Cortex of kidney (tissue), 1 donor: ENCODE measurements at places on chromosomes 3 and 15.

- no peak for DNase-seq
Measured at GRCh38 chr3:58408906-58409305, 24.7 kb downstream of the PDHB start.

- DNase-seq: no peak
Measured at GRCh38 chr3:123449102-123449996, 459 bp upstream of the ADCY5 start.

DNA sequence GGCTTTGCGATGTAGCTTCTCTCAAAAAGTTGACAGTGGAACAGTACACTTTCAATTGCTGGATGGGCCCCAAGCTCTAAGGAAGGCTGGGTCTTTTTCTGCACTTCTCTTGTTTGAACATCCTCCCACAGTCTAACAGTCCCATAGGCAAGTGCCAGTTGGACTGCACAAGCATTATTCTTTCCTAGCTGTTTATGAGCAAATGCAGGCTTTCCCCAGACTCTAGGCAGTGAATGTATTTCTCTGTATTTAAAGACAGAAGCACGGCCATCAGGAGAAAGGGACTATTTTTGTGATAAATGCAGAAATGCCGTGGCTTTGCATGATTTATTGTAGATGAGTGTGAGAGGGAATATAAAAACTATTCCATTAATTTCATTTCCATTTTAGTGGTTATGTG is 539.3 kb upstream of the LMCD1 start:
- DNase-seq: no peak

- no peak for DNase-seq
Measured at GRCh38 chr3:44340058-44340395, 1.5 kb downstream of the TCAIM start.

DNA sequence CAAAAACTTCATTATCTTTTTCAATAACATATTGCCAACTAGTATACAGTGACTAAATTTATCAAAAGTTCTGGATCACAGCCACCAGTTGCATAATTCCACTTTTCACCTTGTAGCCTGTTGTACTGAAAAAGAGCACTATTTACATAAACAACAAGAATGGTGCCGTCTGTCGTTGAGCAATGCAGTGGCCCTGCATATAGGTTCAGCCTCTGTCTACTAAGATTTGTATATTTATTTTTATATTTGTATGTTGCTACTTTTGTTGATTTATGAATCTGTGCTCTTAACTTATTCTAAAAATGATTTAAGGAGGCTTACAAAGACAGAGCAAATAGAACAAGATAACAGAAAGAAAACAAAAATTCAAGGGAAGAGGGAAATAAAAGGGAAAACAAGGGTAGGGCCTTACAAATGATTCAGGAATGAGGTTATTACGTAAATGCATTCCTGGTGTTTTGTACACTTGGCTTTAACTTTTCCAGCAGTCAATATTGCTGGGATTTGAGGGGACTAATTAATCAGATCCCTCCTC is 257.6 kb upstream of the STT3B start:
- DNase-seq: no peak

DNA sequence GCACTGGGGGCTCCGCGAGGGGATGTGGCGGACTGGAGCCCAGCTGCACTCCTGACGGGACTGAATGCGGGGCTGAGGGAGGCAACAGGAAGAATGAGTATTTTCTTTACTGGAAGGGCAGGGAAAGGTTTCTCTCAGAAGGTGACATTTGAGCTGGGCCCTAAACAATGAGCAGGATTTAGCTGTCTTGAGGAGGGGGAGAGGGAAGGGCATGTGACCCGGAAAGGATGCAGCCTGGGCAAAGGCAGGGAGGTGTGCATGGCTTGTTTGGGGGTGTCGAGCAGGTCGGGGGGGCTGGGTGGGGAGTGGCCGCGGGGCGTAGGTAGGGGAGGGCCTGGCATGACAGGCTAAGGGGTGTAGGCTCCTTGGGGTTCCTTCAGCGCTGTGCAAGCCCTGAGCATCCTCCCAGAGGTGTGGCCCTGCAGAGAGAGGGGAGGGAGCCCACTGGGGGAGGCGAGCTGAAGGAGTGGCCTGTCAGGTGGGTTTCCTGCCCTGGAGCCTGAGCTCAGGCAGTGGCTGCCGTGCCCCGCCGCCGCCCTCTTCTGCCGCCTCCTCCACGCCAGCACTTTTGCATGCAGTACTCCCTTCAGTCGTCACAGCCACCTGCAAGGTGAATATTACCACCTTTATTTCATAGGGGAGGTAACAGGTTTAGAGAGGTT is 17.2 kb upstream of the ANKDD1A start:
- no peak for DNase-seq

GRCh38 chr3:58536501-58537411 is at the start of gene ACOX2:
Gene ACOX2 (minus strand): TSS chr3:58537190. CDS start chr3:58535106, 2,084 bp downstream.
- DNase-seq: no peak

DNA sequence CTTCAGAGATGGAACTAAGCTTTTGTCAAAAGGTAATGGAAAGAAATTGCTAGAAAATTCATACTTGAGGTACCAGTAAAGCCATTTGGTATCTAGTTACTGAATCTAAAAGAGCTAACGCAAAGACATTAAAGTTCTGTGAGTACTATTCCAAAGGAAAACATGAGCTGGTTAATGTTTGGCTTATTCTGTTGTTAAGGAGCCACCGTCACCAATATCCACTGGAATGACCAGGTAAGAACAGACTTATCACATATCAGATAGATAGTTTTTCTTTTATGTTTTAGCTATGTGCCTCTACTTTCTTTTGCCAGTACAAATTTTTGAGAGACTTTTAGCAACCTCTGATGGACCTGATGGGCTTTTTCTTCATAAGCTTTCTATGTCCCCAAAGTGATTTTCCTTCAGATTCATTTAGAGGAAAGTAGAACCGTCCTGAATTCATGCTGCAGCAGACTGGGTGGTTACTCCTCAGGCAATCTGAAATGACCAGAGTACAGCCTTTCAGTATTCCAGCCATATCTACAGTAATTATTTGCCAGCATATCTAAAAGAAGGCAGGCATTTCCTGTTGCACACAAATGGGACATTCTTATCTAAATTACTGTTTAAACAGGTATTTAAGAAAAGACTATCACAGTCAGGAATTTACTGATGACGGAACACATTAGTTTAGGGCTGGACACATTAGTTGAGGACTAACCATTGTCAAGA is 274.1 kb downstream of the MECOM start:
- no peak for DNase-seq

GRCh38 chr3:184662187-184662586 is 49.7 kb downstream of the MAGEF1 start:
- DNase-seq: no peak

GRCh38 chr15:54575586-54575985 is 597.3 kb downstream of the UNC13C start:
- no peak for DNase-seq

- no peak for DNase-seq
Measured at GRCh38 chr3:141477224-141477623, 9.6 kb upstream of the RASA2 start.

DNA sequence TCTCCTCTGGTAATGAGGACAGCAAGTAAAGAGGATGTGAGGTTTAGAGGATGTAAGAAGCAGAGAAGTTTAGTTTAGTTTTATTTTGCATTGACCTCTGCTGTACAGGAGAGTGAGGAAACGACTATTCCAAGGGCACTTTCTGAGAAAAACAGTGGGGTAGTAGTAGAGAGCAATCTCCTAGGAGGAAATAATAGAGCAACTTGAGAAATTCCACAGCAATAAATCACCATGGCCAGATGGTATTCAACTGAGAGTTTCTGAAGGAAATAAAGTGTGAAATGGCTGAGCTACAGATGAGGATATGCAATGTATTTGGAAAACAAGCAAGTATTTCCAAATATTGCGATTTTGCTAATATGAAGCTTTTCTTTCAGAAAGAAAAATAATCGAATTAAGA is 118.9 kb downstream of the DPH6 start:
- DNase-seq: no peak

GRCh38 chr15:68730471-68730919 is 90.2 kb downstream of the ANP32A start:
- no peak for DNase-seq

- DNase-seq: no peak
Measured at GRCh38 chr3:177463863-177464262, 266.6 kb upstream of the TBL1XR1 start.

DNA sequence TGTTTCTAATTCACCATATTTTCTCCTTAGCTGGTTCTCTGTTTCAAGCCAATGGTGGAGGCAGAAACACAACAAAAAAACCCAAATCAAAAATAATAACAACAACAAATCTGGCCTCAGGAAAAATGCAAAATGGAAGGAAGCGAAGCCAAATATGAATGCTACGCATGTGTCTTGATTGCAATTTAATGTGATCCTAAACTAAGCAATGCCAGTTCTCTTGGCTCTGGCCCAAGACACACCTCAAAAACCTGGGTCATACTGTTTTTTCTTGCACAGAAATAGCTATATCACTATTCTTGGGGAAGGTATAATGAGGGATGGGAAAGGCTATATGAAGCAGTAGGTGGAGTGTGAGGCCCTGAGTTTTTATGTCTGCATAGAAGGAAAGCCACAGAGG is 724.7 kb downstream of the AGBL1 start:
- no peak for DNase-seq

GRCh38 chr15:69075440-69075839 is 60.9 kb downstream of the NOX5 start:
- no peak for DNase-seq

- no peak for DNase-seq
Measured at GRCh38 chr3:38746641-38747040, 69.4 kb downstream of the SCN10A start.

- no peak for DNase-seq
Measured at GRCh38 chr3:123636431-123636841, 51.6 kb upstream of the HACD2 start.

- no peak for DNase-seq
Measured at GRCh38 chr15:38042211-38042610, 107.8 kb downstream of the TMCO5A start.

DNA sequence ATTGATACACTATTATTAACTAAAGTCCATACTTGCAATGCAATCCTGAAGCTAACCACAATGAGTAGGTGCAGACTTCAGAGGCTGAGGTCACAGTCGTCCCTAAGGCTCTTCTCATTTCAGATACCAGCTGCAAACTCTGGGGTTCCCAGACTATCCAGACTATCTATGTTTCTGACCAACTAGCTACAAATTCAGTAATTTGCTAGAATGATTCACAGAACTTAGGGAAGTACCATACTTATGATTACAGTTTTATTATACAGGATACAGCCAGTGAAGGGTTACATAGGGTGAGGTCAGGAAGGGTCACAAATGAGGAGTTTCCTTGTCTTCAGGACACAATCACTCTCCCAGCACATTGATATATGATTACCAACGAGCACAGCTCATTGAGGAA is 36.5 kb downstream of the PPM1L start:
- DNase-seq: no peak

DNA sequence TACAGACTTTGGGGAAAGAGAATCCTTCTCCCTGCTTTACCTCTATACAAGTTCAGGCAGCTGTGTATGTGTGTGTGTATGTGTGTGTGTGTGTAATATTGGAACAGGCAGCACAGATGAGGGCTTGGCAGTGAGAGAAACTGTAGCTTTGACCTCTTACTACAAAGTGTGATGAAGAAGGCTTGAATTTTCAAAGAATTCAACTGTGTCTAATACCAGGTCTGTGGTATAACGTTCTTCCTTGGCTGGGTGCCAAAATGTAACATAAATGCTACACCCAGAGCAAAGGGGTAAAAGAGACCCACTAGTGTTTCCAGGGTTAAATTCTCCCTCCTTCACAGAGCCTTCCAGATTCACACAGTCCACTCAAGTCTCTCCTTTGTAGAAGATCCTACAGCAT is 51.1 kb downstream of the CHST2 start:
- no peak for DNase-seq

DNA sequence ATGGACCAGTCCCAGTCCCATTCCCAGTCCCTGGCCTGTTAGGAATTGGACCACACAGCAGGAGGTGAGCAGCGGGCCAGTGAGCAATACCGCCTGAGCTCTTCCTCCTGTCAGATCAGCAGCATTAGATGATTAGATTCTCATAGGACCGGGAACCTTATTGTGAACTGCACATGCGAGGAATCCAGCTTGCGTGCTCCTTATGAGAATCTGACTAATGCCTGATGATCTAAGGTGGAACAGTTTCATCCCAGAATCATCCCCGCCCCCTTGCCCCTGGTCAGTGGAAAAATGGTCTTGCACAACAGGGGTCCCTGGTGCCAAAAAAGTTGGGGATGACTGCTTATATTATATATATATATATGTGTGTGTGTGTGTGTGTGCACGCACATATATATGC is 63.1 kb downstream of the IFT57 start:
- DNase-seq: no peak

- DNase-seq: no peak
Measured at GRCh38 chr3:140420621-140421357, 257.1 kb upstream of the TRIM42 start.

DNA sequence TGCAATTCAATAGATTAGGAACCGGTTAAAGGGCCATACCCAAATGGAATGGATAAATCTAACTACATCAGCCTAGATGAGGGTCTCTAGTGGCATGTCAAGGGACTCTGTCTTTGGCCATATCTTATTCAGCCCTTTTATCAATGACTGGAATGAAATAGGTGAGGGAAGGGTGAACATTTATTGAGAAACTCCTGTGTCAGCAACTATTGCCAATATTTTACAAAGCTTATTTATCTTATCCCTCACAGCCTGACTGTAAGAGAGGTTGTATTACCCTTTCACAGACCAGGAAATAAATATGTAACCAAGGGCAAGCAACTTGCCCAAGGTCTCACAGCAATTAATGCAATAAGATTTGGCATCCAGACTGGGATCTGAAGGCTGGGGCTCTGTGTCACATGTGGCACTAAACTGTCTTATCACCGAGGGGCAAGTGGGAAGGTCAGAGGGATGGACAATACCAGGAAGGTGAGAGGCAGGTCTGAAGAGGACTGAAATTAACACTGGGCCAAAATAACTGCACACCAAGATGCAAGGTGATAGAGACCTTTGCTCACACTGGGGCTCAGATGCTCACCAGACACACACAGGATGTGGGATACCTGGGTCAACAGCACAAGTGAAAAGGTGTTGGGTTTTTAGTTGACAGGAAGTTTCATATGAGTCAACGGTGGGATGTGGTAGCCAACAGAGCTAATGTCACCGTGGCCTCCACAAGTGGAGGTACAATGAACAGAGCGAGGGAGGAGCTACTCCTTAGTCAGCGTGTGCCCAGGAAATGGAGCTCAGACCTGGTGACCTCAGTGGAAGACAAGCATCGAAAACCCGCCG is 261.3 kb downstream of the RPLP1 start:
- no peak for DNase-seq

GRCh38 chr3:185737020-185737419 is 87.8 kb downstream of the IGF2BP2 start:
- no peak for DNase-seq

DNA sequence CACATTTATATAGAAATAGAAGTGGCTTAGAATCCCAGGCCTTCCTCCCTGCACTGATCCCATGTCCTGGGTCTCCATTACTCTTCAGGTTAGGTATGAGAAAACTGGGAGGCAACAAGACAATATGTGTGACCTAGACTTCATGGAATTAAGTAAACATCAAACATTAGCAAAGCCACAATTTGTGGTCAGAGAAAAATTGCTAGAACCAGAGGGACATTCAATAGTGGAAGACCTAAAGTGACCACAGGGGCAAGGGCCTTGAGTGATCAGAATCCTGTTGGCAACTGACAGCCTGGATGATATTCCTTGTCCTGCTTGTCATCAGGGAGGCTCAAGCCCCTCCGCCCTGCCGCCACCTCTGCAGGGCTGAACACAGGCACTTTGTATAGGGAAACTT is 322.8 kb upstream of the CTNNB1 start:
- DNase-seq: no peak
